Stimulated activated naive CD4-positive, alpha-beta T cell treated with Interleukin-2 at 50 U/mL for 16 hours (primary cell): ENCODE measurements at places on chromosomes 5 and 9.

DNA sequence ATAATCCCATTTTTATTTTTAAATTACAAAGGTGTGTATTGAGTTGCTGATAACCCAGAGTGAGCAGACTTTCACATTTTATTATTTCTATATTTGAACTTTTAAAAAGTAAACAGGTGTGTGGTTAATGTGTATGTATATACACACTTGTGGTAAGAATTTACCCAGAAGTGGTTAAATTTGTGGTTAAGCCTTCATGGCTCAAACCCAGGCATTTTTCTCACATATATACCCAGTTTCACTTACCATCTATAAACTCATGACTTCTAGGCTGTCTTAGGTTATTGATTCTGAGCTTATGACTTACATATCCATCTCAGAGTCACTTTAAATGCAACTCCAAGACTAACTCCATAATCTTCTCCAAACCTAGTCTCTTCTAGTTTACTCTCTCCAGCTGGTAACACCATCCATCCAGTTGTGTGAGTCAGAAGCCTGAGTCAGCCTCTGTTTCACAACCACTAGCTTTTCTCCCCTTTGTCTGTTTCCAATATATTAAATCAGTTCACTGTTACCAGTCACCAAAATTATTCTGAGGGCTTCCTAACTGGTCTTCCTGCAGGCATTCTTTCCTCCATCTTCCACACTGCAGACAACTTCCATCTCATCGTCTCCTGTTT lies 20.2 kb downstream of the ZBED3 start:
- DNase-seq, result no peak

DNA sequence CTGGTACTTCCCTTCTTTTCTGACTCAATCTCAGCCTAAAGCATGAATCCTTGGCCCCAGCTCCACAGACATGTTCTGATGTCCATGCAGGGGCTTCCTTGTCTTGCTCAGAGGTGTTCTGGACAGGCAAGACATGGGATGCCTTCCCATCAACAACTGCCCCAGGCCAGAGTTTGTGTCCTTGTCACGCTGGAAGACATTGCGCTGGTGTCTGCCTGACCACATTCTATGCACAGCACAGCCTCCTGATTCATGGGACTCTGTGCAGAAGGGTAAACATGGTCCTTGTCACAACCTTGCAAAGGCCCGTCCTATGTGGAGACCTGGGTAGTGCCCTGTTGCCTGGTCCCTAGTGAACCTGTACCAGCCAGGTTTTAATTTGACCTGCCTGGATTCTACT lies 212.2 kb downstream of the FSTL4 start:
- no peak for DNase-seq

DNA sequence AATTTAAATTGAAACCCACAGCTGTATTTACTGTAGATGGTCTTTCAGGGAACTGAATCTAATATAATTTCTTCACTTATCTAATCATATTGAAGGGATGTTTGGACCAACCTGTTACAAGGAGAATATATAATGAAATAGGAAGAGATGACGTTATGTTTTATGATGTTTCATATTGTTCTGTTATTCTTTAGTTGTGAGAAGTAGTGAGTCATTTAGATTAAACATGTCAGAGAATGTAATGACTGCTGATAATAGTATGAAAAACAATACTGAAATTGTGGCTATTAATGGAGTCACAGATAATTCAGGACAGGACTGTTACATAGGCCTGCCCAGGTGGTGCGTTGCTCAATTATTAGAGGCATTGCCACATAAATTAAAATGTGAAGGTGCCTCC lies 1993.4 kb downstream of the EFNA5 start:
- no peak for DNase-seq

GRCh38 chr5:135546912-135547311 lies 11.1 kb upstream of the NEUROG1 start:
- no peak for DNase-seq

- DNase-seq, result no peak
These were observed 8.6 kb downstream of the PDGFRB start for GRCh38 chr5:150146862-150147601.

DNA sequence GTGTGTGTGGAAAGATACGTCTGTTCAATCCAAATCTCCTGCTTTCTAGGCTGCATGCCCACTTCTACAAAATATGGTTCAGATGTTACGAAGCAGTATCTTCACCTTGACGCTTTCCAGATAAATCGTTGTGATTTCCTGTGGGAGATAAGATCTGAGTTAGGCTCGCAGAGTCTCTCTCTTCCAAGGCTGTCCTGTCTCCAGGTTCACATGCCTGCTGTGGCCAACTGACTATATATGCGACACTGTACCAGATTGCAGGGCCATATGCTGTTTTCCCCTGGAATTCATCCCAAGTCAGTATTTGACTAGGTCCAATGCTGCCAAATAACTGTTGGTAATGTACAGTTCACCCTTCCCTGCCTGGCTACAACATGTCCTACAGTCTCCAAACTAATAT lies 47.9 kb downstream of the TMEM252 start:
- no peak for DNase-seq

DNA sequence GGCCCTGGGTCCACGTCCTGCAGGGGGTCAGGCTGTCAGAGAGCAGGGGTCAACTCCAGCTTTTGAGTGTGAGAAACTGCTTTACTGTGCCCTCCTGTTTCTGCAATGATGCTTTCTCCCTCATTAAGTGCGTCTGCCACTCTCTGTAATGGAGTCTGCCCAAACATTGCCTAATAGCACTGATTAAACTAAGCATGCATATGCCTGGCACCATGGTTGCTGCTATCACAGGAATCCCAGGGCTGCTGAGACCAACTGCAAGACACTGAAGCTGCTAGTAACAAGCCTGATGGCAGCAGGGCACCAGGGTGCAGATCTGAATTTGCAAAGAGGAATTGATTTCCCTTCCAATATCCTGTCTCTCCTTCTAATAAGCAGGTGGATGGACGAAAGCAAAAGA lies 125.3 kb downstream of the SLC24A2 start:
- no peak for DNase-seq

DNA sequence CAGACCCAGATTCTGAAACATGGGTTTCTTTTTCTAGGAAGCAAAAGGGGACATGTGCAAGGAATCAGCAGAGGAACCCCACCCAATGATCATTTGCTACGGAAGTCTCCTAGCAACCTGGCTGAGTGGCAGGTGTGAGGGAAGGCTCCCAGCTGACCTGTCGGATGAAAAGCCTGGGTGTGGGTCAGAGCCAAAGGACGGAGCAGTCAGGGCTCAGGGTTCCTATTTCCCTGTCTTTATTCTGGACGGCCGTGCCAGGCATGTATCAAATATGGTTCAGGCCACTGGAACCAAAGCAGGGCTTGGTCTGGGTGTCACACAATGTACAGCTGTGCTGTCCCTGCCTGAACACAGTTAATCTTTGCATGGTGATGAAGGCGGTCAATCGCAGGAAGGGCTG lies 20.1 kb downstream of the STK10 start:
- no peak for DNase-seq

DNA sequence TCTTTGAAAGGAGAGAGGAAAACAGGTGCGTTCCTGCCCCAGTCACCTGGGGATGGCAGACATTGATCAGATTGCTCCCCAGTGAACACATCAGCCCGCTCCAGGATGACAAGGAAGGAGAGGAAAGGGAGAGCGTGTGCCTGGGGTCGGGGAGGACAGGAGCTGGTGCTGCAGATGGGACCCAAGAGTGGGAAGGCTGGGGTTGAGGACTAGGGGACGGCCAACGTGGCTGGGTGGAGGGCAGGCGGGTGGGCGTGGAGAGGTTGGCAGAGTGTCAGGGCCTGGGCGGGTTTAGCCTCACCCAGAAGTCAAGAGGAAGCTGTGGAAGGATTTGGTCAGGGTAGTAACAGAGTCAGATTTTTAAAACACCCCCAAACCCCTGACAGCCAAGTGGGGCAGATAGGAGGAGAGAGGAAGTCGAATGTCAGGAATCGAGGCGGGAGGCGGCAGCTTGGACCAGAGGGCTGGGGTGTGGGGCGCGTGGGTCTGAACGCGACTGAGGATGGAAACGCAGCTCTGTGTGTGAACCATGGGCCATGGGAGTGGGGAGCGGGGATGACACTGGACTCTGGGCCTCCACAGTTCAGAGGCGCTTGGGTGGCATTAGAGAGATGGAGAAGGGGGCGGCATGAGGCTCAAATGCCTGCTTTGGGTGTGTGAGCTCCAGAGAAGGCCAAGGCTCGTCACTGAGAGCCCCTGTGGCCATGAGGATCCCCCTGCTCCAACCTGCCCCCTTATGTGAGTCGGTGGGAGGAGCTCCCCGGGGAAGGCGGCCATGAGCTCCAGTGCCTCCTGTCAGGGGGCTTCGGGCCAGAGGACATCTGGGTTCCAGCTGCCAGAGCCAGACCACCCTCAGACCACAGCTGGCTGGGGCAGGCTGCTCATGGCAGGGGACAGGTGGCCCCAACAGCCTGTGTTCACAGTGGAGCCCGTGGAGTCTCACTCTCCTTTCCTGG lies 24.6 kb downstream of the LAMC3 start:
- no peak for DNase-seq

DNA sequence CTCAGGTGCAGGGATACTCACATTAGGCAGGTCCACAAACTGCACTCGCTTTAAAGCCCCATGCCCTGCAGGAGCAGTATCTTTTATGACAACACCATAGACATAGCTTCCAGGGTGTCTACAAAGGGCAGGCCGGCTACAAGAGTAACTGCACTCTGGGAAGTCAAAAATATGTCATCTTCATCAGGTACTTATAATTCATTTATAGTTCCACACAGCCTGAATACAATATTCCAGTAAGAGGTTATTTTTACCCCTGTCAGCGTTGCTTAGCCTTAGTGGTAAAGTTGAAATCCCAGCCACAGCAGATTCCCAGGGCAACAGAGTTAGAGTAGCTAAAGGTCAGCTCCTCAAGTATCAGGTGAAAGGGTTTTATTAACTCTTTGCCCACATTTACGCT lies 82.3 kb upstream of the ITGA2 start:
- DNase-seq, result no peak

DNA sequence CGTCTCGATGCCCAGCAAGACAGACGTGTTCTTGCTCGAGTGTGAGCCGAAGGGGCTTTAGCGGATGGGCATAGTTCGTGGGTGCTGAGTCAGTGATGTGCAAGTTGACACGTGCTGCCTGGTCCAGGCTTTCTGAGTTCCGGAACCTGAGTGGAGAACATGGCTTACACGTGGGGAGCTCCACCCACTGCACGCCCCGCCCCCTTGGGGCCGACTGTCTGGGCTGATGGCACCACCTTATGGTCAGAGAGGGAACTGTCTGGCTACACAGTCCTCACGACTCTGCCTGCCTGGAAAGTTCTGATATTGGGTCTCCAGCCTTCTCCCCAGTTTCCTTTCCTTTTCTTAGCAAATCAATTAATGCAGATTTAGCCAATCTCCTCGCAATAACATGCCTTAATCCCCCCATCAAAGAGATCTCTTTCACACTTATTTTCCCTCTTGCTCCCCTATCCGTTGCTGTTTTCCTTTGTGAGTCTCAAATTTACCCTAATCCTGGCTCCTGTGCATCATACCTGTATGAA lies 3.8 kb upstream of the STC2 start:
- DNase-seq, result peak; percentile 62

DNA sequence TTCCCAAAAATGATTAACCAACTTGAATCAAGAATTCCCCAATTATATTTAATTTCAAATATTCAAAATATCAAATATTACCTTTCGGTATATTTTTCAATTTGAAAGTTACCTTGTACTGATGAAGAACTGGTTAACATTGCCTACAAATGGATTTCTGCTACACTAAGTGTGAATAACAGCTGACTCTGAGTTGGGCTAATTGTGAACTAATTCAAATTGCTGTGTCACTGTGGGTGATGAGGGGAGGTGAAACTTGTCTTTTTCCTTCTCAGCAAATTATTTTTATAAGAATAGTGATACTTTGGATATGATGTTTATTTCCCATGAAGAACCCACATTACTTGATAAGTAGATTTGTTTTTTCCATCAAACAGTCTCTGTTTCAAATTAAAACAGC lies 103.4 kb upstream of the RPS23 start:
- no peak for DNase-seq

GRCh38 chr5:28807195-28807729 lies 1768.9 kb upstream of the CDH9 start:
- no peak for DNase-seq

- no peak for DNase-seq
These were observed 15.6 kb downstream of the RALGDS start for GRCh38 chr9:133105461-133105770.
